ENCODE measurements at places on chromosomes 2 and 18. TPM values are rescaled to one million over a fixed set of nuclear protein-coding genes. Genes with fewer than 3 reads are reported as not detected.

PROKR1 gene
- total RNA-seq: not detected

LYPD6B gene
- total RNA-seq: not detected

TRIB2 gene
- total RNA-seq: 73.6 TPM

SCN9A gene
- total RNA-seq: 0.56 TPM

Data from dermis blood vessel endothelial cell (primary cell).